Progenitor cell of endocrine pancreas (in vitro differentiated cells): ENCODE measurements at places on chromosomes 12 and 14. TPM values are rescaled to one million over a fixed set of nuclear protein-coding genes. Genes with fewer than 3 reads are reported as not detected.

The PTPN6 gene
- total RNA-seq: 65.4 and 70.2 TPM in 2 replicates

The BIN2 gene
- not detected in 2 replicates for total RNA-seq

The TTC6 gene
- total RNA-seq: 39.3 and 46.7 TPM in 2 replicates

The KRT6C gene
- not detected in 2 replicates for total RNA-seq

The KCNA5 gene
- 0.58 and 0.72 TPM in 2 replicates for total RNA-seq

The PLA2G1B gene
- total RNA-seq: 0.60 TPM in 1 of 2 replicates, not detected in the other

The CCDC197 gene
- not detected in 2 replicates for total RNA-seq

GRCh38 chr14:43765474-43765873 is 741.6 kb downstream of the FSCB start:
- H3K27ac ChIP-seq: no peak overlapping the region
- no peaks in the 10 kb centered on the region for H3K36me3 ChIP-seq
- no peak for DNase-seq
- H3K27me3 ChIP-seq: no peaks in the 10 kb centered on the region
- H3K4me3 ChIP-seq: no peak overlapping the region

- H3K27ac ChIP-seq: no peak overlapping the region
- H3K27me3 ChIP-seq: no peaks in the 10 kb centered on the region
- H3K36me3 ChIP-seq: no peaks in the 10 kb centered on the region
- H3K4me3 ChIP-seq: no peak overlapping the region
- no peak for DNase-seq
- H3K4me1 ChIP-seq: peaks cover 5% of the 10 kb centered on the region
These were observed 430.3 kb upstream of the PDE3A start for GRCh38 chr12:19938031-19938430.

DNA sequence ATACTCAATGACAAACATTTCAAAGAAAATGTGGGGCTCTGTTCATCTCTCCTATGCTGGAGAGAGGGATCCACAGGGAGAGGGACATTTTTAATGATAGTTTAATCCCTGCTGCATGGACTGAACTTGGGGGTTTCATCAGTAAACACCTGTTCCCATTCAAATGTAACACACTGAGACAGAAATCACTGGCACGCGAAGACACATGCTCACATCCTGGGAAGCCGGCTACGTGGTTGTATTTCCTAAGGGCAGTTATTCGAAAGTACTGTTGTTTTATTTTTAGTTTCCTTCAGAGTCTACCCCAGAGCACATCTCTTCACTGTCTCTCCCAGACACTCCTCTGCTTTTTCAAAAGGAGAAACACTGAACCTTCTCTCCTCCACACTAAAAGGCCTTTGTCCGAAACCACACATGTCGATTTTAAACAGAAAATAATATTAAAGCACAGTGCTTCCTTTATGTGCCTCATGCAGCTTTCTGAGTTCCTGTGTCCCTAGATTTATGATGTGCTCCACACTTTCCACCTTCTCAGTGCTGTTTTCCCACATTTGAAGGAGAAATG is 52.8 kb downstream of the PTHLH start:
- peaks cover 5% of the 10 kb centered on the region for H3K27me3 ChIP-seq
- H3K27ac ChIP-seq: no peak overlapping the region
- DNase-seq: no peak
- H3K36me3 ChIP-seq: no peaks in the 10 kb centered on the region
- no peak overlapping the region for H3K4me3 ChIP-seq
- no peaks in the 10 kb centered on the region for H3K4me1 ChIP-seq

GRCh38 chr14:19917955-19918518 is 2.4 kb upstream of the OR4K5 start:
- H3K36me3 ChIP-seq: no peaks in the 10 kb centered on the region
- DNase-seq: no peak
- H3K4me3 ChIP-seq: no peak overlapping the region

DNA sequence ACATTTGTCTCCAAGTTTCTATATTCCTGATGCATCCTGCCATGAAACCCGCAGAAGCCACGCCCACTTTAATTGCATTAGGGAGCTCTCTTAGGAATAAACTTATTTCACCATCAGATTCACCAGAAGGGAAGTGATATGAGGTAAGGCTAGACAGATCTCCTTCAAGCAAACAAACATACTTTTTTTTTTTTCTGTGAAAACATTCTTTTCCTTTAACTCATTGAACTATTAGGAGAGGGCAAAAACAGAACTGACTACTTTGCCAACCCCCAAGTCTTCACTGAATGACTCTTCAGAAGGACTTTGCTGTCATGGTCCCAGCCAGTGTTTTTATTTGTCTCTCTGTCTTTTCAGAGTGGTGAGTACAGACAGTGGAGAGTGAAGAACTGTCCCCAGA is 48.4 kb downstream of the GTF2A1 start:
- H3K4me3 ChIP-seq: no peak overlapping the region
- no peak overlapping the region for H3K27ac ChIP-seq
- DNase-seq: no peak

DNA sequence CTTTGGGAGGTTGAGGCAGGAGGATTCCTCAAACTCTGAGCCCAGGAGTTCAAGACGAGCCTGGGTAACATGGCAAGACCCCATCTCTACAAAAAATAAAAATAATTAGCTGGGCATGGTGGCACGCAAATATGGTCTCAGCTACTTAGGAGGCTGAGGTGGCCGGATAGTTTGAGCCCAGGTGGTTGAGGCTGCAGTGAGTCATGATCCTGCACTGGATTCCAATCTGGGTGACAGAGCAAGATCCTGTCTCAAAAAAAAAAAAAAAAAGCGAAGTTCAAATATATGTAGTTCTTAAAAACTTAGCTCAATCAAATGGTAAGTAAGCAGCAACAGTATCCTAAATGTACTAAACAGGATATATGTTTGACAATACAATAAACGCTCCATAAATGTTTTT is 85.5 kb upstream of the SSTR1 start:
- H3K27ac ChIP-seq: no peak overlapping the region
- H3K4me1 ChIP-seq: peaks cover 5% of the 10 kb centered on the region
- H3K27me3 ChIP-seq: no peaks in the 10 kb centered on the region
- DNase-seq: no peak

DNA sequence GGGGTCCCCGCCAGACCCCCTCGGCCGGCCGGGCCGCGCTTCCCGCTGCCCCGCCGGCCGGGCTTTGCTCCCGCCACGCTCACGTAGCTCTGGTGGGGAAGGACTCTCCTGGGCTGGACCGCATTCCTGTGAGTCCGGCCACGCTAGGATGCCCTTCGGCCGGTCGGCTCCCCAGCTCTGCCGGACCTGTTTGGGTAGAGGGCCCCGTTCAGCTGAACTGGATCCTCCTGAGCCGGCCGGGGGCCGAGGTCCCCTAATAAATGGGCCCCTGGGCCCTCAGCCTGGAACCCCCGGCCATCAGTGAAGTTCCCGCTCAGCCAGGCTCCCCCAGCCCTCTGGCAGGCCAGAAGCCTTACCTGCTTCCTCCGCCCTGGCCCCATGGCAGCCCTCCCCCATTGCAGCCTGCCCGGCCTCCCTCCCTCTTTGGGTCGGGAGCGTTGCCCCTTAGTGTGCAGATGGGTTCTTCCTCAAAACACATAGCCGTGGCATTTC is 593 bp downstream of the UNC119B start:
- H3K36me3 ChIP-seq: peaks cover 9% of the 10 kb centered on the region
- no peaks in the 10 kb centered on the region for H3K27me3 ChIP-seq
- peak overlapping the region; percentile 79 for H3K4me3 ChIP-seq
- DNase-seq: peak; percentile 34
- H3K4me1 ChIP-seq: peaks cover 20% of the 10 kb centered on the region

GRCh38 chr14:61501714-61502458 is 180.5 kb downstream of the PRKCH start:
- H3K27ac ChIP-seq: no peak overlapping the region
- peaks cover 2% of the 10 kb centered on the region for H3K4me1 ChIP-seq
- H3K4me3 ChIP-seq: no peak overlapping the region
- no peaks in the 10 kb centered on the region for H3K27me3 ChIP-seq
- DNase-seq: no peak

DNA sequence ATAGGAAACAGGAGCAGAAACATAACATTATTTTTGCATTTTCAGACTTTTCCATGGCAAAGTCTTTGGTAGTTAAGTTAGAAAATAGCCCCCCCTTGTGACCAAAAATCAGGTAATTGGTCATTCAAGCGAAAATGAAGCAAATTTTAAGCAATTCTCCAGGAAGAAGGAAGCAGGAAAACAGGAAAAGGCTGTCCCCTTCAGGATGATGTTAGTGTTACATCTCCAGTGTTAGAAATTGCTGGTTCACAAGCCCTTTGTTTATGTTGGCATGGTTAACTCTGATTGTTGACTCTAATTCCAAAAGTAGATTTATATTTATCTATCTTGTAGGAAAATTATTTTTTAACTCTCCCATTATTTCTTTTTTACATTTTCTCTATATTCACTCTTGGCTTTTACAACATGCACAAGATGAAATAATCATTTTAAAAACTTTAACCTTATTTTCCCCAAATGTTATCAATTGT is 18.8 kb upstream of the GAS2L3 start:
- DNase-seq: peak; percentile 27
- H3K36me3 ChIP-seq: no peaks in the 10 kb centered on the region
- no peaks in the 10 kb centered on the region for H3K27me3 ChIP-seq
- H3K27ac ChIP-seq: no peak overlapping the region

DNA sequence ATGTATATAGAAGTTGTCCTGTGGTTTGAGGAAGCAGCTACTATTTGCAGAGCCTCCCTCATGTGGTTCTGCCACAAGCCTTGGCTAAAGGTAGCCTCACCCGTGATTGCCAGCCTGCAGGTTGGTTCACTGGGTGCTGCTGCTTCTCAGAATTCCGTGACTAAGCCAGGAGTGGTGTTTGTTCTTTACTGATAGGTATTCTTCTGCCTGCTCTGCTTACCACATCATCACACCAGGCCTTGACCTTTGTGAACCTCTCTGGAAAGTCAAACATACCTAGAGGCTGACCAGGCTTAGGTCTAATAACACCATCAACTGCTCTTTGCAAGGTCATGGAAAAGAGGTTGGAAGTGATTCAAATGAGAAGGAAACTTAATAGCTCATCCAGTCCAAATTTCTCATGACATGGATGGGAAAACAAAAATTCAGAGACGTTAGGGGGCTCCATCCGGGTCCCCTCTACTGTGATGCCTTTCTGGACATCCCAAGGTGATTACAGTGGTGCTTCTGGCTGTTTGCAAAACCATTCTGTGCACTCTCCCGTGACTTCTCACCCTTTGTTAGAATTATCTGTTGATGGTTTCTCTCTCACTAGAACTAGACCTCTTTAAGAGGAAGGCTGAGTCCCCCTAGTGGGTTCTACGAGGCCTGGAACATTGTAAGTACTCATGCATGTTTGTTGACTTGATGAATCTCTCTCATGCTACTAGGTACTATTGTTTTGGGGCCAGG is 8.5 kb upstream of the SOCS2 start:
- DNase-seq: no peak
- peaks cover 7% of the 10 kb centered on the region for H3K4me1 ChIP-seq
- no peak overlapping the region for H3K4me3 ChIP-seq
- H3K27me3 ChIP-seq: no peaks in the 10 kb centered on the region

DNA sequence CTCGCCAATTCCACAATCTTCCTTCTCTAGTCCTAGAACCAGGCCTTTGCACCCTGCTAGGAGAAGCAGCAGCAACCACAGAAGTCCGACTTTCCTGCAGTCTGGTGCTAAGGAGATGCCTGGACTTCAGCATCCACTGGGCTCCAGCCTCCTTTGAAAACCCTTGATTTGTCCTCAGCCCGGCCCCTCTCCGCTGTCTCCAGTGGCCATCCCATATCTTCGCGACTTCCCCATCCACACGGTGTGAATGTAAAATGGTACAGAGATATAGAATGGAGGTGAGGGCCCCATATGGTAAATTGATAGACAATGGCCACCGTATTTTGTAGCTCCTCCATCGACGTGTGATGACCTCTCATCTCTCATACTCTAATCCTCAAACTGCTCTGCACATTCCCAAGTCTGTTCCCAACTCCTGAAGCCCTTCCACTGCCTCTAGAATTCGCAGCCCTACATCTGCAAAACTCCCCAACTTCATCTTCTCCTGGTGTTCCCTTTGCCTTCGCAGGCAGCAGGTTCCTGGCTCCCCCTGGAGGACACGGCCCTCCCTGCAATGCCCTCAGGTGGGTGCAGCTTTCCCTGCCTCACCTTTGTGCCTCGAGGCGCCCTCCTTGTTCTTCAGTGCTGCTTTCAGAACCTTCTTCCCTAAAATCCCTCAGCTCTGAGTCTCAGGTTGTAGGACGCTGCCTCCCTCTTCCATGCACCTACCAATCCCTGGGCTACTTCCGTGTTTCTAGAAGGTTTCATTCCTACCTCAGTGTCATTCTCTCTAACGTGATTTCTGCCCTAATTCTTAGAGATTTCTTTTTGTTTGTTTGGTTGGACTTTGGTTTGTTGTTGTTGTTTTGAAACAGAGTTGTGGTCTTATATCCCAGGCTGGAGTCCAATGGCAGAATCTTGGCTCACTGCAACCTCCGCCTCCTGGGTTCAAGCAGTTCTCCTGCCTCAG is 36.7 kb downstream of the TMBIM6 start:
- no peaks in the 10 kb centered on the region for H3K4me1 ChIP-seq
- H3K36me3 ChIP-seq: no peaks in the 10 kb centered on the region
- peaks cover 30% of the 10 kb centered on the region for H3K27me3 ChIP-seq
